CMK (cell line): ENCODE measurements at places on chromosomes 12 and 14.

DNA sequence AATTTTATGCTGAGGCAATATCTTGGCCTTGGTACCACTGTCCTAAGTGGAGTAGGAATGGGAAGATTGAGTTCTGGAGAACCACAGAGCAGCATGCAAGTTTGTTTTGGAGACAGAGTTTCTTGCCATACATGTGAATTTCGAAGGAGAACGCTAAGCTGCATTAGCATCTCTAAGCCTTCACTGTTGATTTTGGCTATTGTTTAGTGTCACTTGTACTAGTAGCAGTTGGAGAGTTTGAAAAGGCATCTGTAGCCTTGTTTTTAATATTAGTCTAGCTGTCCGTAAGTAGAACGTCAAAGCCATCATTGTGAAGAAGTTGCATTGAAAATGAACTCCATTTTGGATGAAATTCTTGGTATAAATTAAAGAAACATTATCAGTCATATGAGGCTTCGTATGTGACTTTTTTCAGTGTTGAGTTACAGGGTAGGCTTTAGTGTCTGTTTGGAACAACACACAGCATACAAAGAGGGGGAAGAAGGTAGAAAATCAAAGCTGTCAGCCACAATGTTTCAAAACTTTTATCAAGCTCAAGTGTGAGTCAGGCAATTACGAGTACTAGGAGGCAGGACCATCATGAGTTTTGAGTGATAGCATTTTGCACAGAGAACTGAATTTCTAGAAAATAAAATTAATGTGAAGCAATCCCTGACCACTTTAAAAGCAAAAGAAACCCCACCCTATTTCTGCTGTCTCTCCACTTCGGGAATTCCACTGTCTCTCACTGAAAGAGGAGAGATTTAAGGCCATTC lies 70.2 kb upstream of the NAV3 start:
- DNase-seq: no peak

DNA sequence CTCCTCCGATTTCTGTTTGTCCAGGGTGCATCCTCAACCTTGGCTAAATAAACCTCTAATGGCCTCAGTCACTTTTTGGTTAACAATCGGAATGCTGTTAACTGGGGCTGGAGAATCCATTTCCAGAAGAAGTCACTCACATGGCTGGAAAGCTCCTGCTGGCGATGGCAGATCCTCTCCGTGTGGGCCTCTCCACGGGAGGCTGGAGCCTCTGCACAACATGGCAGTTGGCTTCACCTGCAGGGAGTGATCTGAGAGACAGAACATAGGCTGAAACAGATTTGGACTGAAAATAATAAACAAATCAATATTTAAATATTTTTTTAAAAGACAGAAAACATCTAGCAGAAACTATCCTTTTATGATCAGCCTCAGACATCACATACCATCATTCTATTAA lies 66.8 kb upstream of the FICD start:
- no peak for DNase-seq

DNA sequence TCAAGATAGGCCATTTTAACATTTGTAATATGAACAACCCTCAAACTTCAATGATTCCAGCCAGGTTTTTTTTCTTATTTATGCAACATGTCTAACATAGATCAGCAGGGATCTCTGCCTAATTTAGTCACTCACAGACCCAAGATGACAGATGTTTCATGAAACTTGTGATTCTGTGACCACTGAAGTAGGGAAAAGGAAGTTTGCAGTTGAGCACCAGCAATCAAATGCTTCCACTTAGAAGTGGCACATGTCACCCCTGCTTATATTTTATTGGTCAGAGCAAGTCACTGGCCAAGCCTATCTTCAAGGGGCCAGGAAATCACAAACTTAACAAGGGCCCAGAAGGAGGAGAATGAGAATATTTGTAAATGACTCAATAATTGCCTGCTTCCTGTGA lies 150.6 kb downstream of the BCAT1 start:
- peak; percentile 73 for DNase-seq

GRCh38 chr12:120150919-120151525 lies 34.5 kb upstream of the RAB35 start:
- DNase-seq: no peak

DNA sequence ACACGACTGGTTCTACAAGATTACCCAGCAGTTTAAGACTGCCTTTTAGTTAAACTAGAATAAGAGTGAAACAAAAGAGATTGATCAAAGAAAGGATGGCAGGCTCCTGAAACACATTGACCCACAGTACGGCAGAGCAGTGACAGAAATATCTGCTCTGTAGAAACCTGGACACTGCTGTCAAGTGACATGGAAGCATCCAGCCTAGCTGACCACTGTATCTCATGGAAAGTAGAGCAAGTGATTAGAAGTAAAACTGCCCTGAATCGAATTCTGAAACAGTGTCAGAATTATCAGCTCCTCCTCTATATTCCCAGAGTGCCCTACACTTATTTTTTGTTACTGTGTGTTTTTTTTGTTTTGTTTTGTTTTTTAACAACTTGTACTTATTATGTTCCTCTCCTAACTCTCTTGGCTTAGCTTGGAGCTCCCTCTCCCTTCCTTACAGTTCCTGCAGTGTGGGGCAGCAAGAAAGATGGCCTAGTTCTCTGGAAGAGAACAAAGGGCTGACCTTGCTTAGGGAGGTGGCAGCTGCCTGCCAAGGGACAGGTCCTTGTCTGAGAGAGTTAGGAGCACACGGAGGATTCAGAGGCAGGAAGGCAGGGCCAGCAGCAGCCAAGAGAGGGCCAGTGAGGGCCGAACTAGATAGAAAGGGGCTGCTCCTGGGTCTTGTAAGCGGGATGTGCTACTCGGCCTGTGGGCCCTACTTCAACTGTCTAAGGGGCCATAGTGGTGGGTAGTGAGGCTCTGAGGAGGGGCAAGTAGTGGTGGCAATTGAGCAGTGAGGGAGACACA lies 97.2 kb downstream of the PTPRR start:
- DNase-seq: no peak

GRCh38 chr12:115378291-115378690 lies 694.3 kb upstream of the TBX3 start:
- no peak for DNase-seq
